ENCODE measurements at places on chromosomes 4 and X.
A peak's percentile ranks its signal among the peaks of the same experiment; 100 is the strongest.

DNA sequence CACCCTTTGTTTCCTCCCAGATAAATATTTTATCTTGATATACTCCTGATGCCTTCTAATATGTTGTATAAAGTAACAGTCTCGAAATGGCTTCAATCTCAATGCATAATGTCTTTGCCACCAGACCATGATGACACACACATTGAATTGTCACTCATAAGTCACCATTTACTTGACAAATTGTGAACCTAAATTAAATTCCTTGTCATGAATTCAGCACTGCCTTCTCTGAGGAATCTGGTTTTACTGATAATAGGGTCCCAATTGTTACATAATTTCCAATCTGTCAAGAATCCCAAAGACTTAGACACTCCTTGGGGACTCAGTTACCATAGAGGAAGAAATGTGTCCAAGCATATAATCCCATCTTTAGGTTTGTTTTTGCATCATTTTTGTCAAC is 82.3 kb downstream of the NWD2 start:
- no peak for DNase-seq

- DNase-seq = no peak
Measured at GRCh38 chrX:13522811-13523210, 46.6 kb upstream of the EGFL6 start.

- DNase-seq = no peak
Measured at GRCh38 chr4:108484187-108484586, 136.2 kb upstream of the RPL34 start.

GRCh38 chrX:17559728-17560379 is 177.4 kb upstream of the SCML1 start:
- peak; percentile 38 for DNase-seq

GRCh38 chrX:107025545-107025944 is 25.5 kb upstream of the MORC4 start:
- DNase-seq = peak; percentile 42

- DNase-seq = no peak
Measured at GRCh38 chr4:6085691-6086628, 67.7 kb upstream of the C4orf50 start.

DNA sequence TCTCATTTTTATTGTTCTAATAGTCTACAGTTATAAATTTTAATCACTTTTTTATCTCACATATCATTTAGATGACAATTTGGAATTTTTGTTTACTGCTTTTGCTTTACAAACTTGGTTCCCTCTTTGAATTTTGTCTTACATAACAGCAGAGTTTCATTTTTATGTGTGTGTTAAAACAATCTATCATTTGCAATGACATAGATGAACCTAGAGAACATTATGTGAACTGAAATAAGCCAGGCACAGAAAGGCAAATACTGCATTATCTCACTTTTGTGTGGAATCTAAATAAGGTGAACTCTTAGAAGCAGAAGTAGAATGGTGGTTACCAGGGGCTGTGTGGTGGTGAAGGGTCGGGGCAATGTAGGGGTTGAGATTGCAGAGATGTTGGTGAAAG is 170.7 kb downstream of the GASK1B start:
- DNase-seq = no peak

DNA sequence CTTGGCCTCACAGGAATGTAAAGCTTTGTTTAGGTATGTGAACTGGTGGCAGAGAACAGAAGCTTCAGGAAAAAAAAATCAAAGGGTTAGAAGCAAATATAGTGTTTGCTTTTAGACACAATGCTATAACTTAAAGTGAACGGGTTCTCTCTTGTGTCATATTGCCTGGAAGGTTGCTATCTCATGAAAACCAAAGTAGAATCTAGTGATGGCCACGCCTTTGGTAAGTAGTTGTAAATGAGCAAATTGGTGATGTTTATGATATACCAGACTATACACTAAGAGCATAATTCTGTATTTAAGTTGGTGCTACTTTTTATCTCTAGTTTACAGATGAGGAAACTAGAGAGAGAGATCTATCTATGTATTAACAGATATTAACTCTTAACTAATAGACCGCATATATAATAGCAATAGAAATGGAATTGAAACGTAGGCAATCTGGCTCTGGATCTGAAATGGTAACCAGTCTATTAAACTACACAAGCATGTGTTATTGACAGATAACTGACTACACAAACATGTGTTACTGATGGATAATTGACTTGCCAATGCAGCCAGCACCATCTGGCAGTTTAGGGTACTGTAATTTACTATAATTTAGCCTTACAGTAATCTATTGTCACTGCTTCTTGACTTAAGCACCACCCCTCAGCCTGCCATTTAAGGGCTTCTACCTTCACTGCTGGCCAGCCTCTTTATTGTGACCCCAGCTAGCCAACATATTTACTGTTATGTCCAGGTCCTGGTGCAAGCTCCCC is 40.8 kb downstream of the HCCS start:
- no peak for DNase-seq

DNA sequence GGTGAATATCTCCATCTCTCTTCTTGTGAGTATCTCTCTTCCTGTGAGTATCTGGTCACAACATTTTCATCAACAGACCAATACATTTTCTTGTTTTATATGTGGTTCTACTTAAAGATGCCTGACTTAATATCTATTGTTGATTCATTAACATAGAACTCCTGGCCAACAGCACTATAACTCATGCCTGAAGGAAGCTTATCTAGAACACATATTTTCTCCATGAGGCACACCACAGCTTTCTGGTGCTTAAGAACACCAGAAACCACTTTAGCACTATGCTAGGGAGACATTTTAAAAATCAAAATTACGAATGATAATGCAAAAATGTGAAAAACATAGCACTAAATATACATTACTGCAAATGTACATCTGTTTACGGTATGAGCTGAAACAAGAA is 190.4 kb downstream of the GABRB1 start:
- no peak for DNase-seq

GRCh38 chr4:83581411-83582288 is 45.7 kb downstream of the GPAT3 start:
- no peak for DNase-seq

DNA sequence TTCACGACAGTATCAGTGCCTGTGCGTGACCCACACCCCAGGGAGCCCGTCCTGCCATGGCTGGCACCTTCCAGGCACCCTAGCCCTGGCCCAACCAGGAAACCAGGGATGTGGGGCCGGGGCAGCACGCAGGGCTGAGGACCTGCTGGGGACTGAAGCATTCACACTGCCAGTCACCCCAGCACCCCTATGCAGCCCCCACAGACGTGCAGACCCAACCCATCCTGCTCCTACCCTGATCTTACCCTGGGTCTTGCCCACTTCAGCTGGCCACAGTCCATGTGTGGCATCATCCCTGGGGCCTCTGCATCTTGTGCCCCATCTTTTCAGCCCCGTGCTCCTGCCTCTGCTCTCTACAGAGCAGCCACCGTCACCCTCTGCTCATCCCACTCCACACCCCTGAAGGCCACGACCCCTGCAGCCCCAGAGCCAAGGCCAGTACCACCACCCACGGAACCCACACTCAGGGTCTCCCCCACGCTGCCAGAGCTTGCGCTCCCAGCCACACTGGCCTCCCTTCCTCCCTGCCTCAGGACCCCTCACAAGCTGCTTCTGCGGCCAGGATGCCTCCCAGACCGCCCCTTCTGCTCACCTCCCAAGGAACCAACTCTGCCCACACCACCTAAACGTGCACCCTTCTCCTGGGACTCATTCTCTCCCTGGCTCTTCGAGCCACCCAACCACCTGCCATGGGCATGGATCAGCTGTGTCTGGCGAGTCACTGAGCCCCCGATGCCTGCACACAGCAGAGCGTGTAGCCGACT is 25.6 kb downstream of the GAK start:
- DNase-seq = no peak

- DNase-seq = no peak
Measured at GRCh38 chrX:130895299-130895698, 7.7 kb downstream of the ENOX2 start.

- DNase-seq = no peak
Measured at GRCh38 chr4:119337010-119337409, 15.1 kb upstream of the FABP2 start.

- DNase-seq = no peak
Measured at GRCh38 chr4:104492183-104492771, 2.4 kb downstream of the CXXC4 start.

DNA sequence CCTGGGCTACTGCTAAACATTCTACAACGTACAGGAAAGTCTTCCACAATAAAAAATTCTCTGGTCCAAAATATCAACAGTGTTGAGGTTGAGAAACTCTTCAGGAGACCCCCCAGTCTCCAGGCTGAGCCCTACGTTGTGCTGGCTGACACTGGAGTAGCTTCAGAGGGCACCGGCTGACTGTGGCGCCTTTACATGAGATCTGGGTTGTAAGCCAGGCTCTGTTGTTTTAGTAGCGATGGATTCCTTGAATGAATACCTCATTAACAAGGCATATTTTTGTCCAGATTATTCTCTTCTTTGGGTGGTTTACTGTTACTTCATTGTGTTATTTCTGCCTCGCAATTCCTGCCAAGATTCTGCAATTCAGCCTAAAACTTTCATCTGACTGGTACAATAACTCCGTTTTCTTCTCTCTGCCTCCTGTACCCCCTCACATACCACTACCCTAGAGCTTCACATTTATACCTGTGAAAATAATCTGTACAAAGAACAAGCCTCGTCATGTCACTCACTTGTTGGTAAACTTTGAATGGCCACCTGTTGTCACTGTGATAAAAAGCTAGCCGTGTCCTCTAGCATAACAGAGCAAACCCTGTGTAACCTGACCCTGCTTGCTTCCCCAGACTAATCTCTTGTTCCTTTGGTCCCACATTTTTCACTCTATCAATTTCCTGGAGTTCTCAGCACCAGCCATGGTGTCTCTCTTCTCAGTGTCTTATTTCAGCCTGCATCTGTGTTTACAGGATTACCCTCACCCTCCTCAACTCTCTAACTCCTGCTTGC is 1476.1 kb upstream of the TENM3 start:
- no peak for DNase-seq

- no peak for DNase-seq
Measured at GRCh38 chrX:40224658-40225057, 126.9 kb upstream of the BCOR start.

DNA sequence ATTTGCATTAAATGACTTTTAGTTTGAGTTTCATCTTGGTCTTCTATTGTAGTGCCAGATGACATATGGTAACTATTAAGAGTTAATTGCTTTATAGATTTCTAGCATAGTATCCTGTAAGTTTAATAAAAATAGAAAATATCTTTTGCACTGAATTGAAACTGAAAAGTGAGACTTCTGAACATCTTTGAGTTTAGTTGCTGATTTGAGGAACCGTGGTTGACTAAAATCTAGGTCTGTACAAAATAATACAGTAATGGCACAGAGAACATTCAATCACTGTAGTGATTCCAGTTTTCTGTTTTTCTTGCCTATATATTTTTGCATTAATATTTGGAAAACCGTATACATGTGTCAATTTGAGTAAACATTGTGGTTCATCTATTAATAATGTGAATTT is 60.7 kb downstream of the SPATA4 start:
- no peak for DNase-seq

GRCh38 chr4:173486714-173487392 is 43.2 kb downstream of the HAND2 start:
- no peak for DNase-seq

- no peak for DNase-seq
Measured at GRCh38 chrX:68910731-68911428, 82.1 kb downstream of the EFNB1 start.

- no peak for DNase-seq
Measured at GRCh38 chr4:158236304-158237030, 26.2 kb downstream of the TMEM144 start.

Measured in NCI-H460 (cell line).